Memory B cell (primary cell): ENCODE measurements at places on chromosomes 12 and 14.

DNA sequence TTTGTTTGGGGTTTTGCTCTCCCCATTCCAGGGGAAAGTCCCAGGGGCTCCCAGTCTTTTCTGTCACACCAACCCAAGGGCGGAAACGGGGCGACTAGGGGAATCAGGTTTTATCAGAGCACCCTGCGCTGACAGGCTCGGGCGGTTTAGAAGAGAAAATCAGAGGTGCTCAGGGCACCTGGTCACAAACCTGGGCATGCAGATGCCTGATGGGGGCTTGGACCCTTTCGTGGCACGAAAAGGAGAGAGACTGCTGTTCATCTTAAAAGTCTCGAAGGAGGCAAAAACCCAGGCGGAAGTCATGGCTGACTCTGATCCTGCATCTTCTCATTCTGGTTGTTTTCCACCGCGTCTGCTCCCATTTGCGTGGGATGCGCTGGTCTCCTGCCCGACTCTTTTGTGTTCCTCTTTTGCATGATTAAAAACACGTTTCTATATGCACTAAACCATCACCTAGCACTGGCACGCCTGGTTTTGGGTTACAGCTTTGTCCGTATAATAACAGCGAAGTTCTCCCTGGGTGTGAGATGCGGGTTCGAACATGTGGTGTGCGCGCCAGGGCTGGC lies 13.2 kb downstream of the OTX2 start:
- DNase-seq: no peak

- no peak for DNase-seq
These were observed 535.7 kb upstream of the FBXO33 start for GRCh38 chr14:39967885-39968284.

GRCh38 chr12:75721796-75722195 lies 210.4 kb upstream of the KRR1 start:
- no peak for DNase-seq

DNA sequence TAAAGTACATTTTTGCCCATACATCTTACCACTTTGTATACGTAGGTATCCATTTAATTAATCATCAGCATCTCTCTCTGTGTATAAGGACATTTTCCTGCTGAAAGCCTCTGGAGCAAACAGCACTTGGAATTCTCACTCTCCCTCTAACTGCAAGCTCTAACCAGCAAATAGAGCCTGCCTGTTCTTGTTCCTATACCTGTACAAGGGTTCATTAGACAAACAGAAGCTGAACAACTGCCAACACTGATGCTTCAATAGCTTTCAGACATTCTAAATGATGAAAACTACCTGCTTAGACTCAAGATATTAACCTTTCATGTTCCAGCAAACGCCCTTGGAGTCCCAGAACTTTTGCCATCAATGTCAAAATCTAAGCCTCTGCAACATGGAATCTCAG lies 98.0 kb downstream of the KCNH5 start:
- no peak for DNase-seq

DNA sequence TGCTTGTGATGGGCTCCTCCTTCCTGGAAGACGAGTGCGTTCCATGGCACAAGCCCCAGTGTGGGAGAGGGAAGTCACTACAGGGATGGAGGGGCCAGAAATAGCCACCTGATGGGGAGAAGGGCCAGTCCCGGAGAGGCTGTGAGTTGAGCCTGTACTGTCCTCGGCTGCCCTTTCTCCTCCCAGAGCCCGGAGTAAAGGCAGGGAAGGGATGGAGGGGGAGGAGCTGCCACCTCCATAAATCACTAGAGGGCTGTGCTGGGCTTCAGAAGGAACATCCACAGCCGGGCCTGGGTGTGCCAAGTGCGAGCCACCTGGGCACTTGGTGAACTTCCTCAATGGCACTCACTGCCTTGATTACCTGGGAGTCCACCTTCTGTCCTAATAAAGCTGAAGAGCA lies 110.1 kb downstream of the RBM19 start:
- DNase-seq: no peak

GRCh38 chr12:6068227-6068626 lies 56.2 kb downstream of the VWF start:
- no peak for DNase-seq

DNA sequence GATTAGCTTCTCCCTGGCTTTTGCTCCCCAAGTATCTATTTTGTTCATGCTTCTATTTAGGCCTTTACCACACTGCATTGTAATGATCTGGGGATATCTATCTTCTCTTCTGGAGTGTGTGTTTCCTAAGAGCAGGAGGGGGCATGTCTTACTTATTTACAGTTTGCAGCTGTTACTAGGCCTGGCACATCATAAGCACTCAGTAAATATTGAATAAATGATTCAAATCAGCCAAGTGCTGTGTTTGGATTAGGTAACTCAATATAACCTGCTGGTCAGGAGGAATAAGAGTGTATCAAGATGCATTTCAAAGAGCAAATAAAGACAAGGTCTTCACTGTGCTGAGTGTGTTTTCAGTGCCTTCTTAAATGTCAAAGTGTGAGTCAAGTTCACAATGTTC lies 186.1 kb downstream of the FOXG1 start:
- DNase-seq: no peak

DNA sequence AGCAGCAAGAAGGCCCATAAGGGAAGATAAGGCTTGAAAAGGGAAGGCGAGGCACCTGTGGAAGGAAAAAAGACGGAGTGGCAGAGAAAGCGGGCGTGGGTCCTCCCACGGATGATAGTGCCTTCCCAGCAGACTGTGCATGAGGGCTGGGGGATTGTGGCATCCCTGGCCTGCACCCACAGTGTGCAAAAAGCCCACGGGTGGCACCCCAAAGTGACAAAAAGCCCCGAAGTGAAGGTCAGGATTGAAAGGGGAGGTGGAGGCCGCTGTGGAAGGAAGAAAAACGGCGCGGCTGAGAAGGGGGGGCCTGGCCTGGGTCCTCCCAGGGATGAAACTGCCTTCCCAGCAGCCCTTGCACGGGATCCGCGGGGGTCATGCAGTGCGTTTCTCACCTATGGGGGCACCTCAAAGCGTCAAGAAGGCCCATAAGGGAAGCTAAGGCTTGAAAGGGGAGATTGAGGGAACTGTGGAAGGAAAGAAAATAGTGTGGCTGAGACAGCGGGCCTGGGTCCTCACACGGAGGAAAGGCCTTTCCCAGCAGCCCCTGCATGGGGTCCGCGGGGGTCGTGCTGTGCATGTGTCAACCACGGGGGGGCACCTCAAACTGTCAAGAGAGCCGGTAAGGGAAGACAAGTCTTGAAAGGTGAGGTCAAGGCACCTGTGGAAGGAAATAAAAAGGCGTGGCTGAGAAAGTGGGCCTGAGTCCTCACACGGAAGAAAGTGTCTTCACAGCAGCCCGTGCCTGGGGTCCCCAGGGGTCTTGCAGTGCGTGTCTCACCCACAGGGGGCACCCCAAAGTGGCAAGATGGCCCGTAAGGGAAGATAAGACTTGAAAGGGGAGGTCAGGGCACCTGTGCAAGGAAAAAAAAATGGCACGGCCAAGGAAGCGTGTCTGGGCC lies 274.1 kb downstream of the ALG10 start:
- DNase-seq: no peak

- DNase-seq: no peak
These were observed 86.8 kb downstream of the SPRING1 start for GRCh38 chr12:116651089-116651488.

DNA sequence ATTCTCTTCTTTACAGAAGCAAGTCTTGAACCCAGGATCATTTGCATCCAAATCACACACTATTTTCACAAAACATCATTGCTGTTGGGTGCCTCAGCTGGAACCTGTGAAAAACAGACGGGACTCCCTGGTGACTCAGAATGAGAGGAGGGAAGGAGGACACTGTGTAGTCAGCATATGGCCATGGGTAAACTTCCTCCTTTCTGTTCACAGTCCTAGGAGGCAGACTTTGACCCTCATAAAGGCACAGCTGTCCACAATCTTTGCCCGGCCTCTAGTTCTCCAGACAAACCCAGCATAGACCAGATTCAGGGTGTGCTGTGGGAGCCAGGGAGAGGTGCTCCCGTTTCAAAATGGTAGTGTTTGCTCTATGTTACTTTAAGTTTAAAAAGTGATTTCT lies 62.0 kb downstream of the DYRK2 start:
- DNase-seq: no peak

- no peak for DNase-seq
These were observed 110.2 kb downstream of the NEDD1 start for GRCh38 chr12:97017213-97017612.

DNA sequence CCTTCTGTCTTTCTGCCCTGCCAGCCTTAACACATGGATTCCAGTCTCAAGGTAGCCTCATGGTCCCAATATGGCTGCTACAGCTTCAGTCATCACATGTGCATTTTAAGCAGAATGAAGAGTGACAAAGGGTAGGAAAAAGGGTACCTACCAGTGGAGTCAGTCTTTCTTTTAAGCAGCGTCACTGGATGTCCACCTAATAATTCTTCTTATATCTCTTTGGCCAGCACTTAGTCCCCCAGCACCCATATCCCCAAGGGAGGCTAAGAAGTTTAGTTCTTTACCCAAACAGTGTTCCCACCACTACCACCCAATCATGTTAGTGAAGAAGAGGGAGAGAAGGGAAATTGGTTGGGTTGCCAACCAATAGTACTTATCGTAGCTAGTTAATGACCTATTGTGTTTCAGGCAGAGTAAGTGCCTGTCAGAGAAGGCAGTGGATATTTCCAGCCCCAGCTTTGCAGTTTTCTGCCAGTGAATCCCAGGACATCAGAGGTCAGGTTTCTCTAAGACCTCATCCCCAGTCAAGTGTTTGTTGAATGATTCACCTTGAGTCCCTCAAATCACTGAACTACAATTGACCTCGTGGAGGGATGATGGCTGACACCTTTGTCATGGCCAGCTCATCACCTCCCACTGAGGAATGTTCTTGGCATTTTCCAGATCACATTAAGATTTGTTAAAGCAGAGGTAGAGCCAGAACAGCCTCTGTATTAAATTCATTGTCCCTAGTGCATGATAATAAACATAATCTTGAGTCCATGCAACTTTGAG lies 250.9 kb upstream of the CRY1 start:
- DNase-seq: no peak

DNA sequence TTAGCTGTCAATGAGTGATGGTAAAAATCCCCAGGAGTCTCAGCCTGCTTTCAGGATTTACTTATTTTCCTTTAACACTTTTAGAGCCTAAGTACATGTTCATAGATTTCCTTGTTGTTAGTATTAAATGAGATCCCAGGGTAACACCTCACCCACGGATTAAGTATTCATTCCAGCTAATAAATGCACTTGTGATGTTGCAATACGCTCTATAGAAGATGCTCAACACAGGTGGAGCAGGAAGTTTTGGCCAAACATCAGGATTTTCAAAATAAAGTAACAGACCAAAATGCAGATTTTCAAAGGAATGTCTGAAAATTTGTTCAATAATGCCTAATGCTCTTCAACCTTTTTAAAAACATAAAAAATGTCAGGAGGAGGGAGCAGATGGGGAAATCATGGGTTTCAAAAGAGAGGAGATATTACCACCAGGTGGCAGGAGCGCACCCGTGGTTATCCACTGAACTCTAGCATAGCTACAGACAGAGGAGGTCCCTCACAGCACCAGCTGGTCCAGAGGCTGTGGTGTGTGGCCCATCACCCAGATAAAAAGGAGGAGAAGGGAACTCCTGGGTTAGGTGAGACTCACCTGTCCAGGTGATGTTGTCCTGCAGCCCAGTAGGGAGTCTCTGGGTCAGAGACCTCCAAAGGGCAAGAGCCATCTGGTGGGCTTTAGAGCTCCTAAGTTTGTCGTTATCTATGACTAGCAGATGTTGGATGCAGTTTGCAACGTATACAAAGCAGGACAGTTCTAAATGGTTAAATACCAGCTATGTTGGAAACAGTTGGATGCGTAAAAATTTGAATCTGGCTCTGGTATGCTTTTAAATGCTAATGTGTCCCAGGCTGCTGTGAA lies 1158.4 kb upstream of the TMEM132C start:
- no peak for DNase-seq

- no peak for DNase-seq
These were observed 1079.1 kb downstream of the BCL11B start for GRCh38 chr14:98192946-98193345.
